H1 (cell line): ENCODE measurements at places on chromosomes 1 and 21. TPM values are rescaled to one million over a fixed set of nuclear protein-coding genes. Genes with fewer than 3 reads are reported as not detected.

DNA sequence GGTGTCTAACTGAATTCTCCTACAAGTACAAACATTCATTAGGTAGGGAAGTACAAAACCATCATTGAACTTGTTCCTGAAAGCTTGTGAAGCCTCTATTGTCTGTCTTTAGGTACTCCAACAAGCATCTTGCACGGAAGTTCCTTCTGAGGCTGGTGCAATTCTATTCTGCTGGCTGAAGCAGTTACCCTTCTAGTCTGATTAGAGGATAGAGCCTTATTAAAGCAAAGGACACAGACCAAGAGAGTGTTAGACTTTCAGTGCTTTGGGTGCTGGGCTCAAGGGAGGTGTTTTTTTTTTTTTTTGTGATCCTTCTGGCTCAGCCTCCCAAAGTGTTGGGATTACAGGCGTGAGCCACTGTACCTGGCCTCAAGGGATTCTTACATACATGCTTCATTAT is 43.8 kb downstream of the HHAT start:
- H3K36me3 ChIP-seq, result no peaks in the 10 kb centered on the region
- H3K4me3 ChIP-seq, result no peak overlapping the region
- H3K27ac ChIP-seq, result no peak overlapping the region
- H3K27me3 ChIP-seq, result no peaks in the 10 kb centered on the region; the same call in 1 of the 2 replicates

GRCh38 chr1:79037085-79037484 is 30.6 kb upstream of the ADGRL4 start:
- no peak for DNase-seq
- no peak overlapping the region for H3K4me3 ChIP-seq
- no peaks in the 10 kb centered on the region for H3K36me3 ChIP-seq
- H3K4me1 ChIP-seq, result no peaks in the 10 kb centered on the region

- no peak overlapping the region for H3K4me3 ChIP-seq
- no peak for DNase-seq
- H3K27me3 ChIP-seq, result no peaks in the 10 kb centered on the region
- no peak overlapping the region for H3K27ac ChIP-seq
- peaks cover 87% of the 10 kb centered on the region for H3K36me3 ChIP-seq
These were observed 32.4 kb downstream of the ZNF326 start for GRCh38 chr1:90027281-90027680.

DNA sequence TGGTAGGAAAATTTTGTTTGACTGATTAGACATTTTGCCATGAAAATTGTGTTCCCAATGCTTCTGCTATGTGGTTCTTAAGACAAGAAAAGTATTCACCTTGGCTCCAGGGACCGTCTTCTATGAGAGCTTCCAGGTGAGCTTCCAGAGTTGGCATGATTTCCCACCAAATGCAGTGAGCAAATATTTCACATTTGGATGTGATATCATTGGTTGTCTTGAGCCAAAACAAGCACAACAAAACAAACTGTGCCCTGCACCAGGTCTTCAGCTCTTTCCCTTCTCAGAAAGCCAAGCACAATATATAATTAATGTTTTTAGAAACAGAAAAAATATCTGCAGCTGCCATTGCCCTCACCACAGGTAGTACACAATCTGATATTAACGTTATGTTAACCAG is 1009.0 kb downstream of the PLA2G4A start:
- H3K36me3 ChIP-seq, result no peaks in the 10 kb centered on the region
- no peak for DNase-seq
- H3K4me1 ChIP-seq, result no peaks in the 10 kb centered on the region

DNA sequence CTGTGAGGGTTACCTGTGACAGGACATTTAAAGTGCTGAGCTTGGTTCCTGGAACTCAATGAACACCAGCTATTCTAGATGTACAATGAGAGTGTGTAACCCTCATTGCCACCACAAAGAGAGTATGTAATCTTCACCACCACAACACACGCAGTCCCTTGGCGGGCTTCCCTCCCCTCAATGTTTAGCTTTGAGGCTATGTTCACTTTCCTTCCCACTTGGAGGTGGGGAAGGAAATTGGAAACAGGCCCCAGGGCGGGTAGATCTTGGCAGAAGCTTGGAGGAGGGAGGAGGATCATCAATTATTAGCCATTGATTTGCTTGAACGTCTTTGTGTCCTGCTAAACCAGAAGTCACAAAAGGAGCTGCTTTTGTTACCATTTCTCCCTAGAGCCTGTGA is 8.3 kb upstream of the COL16A1 start:
- H3K36me3 ChIP-seq, result no peaks in the 10 kb centered on the region
- H3K4me1 ChIP-seq, result peaks cover 2% of the 10 kb centered on the region
- DNase-seq, result no peak
- H3K4me3 ChIP-seq, result no peak overlapping the region
- H3K27ac ChIP-seq, result no peak overlapping the region

DNA sequence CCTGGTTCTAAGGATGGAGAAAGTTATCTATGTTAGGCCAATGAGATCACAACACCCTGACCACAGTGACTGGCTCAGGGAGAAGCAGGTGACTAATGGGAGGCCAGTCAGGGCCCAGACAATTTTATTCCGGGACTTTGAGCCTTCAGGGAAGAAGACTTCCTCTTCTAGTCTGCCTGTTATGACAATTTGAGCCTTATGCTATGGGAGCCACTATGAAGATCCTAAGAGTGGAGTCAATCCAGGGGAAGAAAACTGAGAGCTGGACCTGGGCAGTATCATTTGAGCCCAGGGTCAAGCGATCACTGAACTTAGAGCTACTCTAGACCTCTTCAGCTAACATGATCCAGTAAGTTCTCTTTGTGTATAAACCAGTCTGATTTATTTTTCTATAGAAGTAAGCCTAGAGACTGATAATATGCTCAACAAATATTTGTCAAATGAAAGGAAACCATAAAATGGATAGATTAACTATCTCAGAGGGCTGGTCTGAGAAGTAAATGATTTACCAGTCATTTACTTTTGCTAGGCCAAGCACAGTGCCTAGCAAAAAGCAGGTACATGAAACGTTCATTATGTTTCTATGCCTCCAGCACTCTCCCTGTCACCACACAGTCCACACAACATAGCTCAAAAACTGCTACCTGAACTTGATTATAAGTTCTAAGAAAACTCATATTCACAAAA is 4.2 kb upstream of the C1orf141 start:
- H3K4me3 ChIP-seq, result no peak overlapping the region
- no peaks in the 10 kb centered on the region for H3K36me3 ChIP-seq
- peaks cover 4% of the 10 kb centered on the region; the same call in 1 of the 2 replicates for H3K4me1 ChIP-seq

DNA sequence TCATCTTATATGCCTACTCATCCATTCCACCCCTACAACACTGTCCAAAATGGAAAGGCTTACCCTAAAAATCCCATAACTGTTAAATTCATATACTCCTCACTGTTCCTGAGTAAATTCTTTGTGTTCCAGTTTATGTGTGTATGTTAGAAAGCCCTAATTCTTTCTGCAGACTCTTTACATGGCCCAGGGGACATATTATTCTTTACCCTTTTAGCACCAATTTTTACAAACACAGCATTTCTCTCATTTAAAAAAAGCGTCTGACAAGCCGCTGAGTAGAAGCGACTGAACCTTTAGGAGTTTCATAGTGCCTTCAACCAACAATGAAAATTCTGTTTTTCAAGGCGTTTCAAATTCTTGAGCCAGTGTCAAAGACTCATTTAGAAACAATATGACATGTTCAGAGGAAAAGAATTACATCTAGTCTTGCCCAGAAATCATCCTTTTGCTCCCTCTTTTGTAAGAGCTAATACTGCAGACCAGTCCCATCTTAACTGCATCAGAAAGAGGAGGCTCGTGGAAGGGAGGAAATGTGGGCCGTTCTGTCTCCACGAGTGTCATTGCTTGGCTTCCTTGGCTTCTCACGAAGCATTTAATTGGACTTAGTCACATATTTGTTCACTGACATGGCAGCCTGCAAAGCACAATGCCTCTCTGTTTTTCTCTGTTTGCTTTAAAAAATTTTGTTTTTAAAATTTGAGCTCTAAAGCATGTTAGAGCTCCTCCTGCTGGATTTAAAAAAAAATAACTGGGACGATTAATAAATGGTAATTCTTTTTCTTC is 21.3 kb upstream of the C1orf105 start:
- DNase-seq, result no peak
- no peaks in the 10 kb centered on the region for H3K36me3 ChIP-seq
- H3K27me3 ChIP-seq, result no peaks in the 10 kb centered on the region

DNA sequence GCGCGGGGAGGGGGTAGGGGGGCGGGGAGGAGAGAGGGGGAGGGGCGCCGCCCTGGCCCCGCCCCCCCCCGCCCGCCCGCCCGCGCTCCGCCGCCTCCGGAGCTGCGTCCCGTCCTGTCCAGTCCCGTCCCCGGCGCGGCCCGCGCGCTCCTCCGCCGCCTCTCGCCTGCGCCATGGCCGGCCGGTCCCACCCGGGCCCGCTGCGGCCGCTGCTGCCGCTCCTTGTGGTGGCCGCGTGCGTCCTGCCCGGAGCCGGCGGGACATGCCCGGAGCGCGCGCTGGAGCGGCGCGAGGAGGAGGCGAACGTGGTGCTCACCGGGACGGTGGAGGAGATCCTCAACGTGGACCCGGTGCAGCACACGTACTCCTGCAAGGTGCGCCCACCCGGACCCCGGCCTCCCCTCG is at the start of gene AGRN:
TSS of gene AGRN (plus strand) at position 121 of the 405 bp plus-strand sequence. CDS start at position 174, 53 bp downstream.
- H3K27me3 ChIP-seq, result no peaks in the 10 kb centered on the region
- peak within 1 kb of the TSS; percentile 67 for H3K4me3 ChIP-seq
- H3K27ac ChIP-seq, result peak within 1 kb of the TSS; percentile 79; the same call in 1 of the 2 replicates
- DNase-seq, result no peak

DNA sequence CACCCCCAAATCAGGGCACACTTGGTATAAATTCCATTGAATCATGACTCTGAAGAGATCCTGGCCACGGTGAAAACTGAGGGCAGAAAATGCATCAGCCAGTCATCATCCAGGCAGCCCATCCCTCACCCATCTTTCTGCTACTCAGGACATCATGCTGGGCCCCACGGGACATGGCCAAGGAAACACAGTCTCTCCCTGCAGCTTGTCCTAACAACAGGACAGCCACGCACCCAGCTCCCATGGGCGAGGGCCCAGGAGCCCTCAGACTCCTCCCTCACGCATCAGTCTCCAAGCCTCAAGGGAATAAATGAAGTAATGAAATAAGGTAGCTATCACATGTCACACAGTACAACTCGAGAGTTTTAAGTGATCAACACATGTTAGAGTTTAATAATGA is 37.8 kb downstream of the ELK4 start:
- H3K27ac ChIP-seq, result no peak overlapping the region
- H3K27me3 ChIP-seq, result no peaks in the 10 kb centered on the region
- peaks cover 9% of the 10 kb centered on the region for H3K36me3 ChIP-seq

DNA sequence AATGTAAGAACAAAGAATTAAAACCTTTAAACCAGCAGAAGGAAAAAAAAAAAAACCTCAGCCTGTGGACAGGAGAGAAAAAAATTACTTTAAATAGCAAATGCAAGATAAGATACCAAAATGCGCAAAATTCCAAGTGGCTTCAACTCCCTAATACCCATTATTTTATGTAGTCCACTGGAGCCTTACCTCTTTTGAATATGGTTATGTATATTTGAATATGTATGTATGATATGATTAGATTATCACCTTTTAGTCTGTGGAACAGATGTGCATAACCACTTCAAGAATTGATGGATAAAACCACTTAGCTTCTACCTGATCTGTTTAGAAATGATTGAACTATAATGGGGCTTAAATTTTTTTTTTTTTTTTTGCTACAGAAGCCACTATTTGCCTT is 52.4 kb upstream of the C1orf115 start:
- no peak overlapping the region for H3K4me3 ChIP-seq
- H3K4me1 ChIP-seq, result no peaks in the 10 kb centered on the region
- H3K27ac ChIP-seq, result no peak overlapping the region

- H3K27me3 ChIP-seq, result no peaks in the 10 kb centered on the region
- no peaks in the 10 kb centered on the region for H3K36me3 ChIP-seq
- H3K4me1 ChIP-seq, result no peaks in the 10 kb centered on the region
- no peak overlapping the region for H3K27ac ChIP-seq
- H3K4me3 ChIP-seq, result no peak overlapping the region
These were observed 48.9 kb downstream of the CAPN8 start for GRCh38 chr1:223616586-223616985.

GRCh38 chr1:29256394-29256793 is 20.1 kb downstream of the PTPRU start:
- no peak overlapping the region for H3K4me3 ChIP-seq
- no peaks in the 10 kb centered on the region for H3K36me3 ChIP-seq
- peaks cover 23% of the 10 kb centered on the region for H3K4me1 ChIP-seq
- DNase-seq, result no peak
- peaks cover 32% of the 10 kb centered on the region for H3K27me3 ChIP-seq
- no peak overlapping the region for H3K27ac ChIP-seq

DNA sequence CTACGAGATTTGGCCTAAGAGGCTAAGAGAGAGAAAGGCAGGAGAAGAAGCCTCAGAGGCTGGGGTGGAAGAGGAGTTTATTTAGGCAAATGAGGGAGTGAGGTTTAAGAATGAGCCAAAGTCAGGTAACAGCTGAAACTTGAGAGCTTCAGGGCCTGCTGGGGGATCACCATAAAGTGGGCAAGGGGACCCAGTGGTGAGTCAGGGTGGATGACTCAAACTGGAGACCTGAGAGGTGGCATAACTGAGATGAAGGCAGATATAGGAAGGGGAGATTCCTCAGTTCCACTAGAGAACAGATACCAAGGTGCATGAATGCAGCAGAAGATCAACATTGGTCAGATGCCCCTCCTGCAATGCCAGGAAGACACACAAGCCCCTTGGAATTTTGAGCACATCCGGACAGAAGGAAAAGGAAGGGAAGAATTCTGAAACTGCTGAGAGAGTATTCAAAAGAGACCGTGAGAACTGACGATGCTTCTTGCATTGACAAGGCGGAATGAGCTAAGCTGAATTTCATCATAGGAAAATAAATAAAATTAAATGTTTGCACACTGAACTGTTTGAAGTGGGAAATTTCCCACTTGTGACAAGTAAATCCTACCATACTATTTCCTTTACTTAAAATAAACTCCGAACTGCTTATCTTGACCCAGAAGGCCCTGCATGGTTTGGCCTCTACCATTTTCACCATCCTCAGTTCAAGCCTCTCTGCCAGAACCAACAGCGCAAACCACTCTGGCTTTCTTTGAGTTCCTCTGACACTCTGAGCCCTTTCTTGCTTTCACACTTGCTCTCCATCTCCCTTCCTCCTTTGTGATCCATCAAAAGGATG is 94.1 kb downstream of the NMNAT2 start:
- H3K4me1 ChIP-seq, result peaks cover 2% of the 10 kb centered on the region; the same call in 1 of the 2 replicates
- no peak overlapping the region for H3K4me3 ChIP-seq
- DNase-seq, result no peak

- H3K27me3 ChIP-seq, result no peaks in the 10 kb centered on the region
- no peak overlapping the region for H3K4me3 ChIP-seq
- no peak overlapping the region for H3K27ac ChIP-seq
- H3K4me1 ChIP-seq, result peaks cover 6% of the 10 kb centered on the region; the same call in 1 of the 2 replicates
- peaks cover 5% of the 10 kb centered on the region for H3K36me3 ChIP-seq
These were observed 15.5 kb downstream of the IFNGR2 start for GRCh38 chr21:33418691-33419090.

GRCh38 chr1:9413071-9413876 is 120.6 kb downstream of the SPSB1 start:
- no peaks in the 10 kb centered on the region for H3K36me3 ChIP-seq
- peaks cover 10% of the 10 kb centered on the region for H3K4me1 ChIP-seq
- H3K27ac ChIP-seq, result no peak overlapping the region; the same call in 1 of the 2 replicates

The LCE2C gene
- not detected in 2 replicates for total RNA-seq

The TFF2 gene
- total RNA-seq, result not detected in 2 replicates

The PRAMEF7 gene
- total RNA-seq, result not detected in 2 replicates

The LCE3D gene
- total RNA-seq, result not detected in 2 replicates

The BSND gene
- total RNA-seq, result 0.40 and 0.43 TPM in 2 replicates

The SPRR4 gene
- total RNA-seq, result not detected in 2 replicates

The RNU1-2 gene
- 1,303 and 1,497 TPM in 2 replicates for total RNA-seq

The IL10RB gene
- total RNA-seq, result 2.5 and 3.2 TPM in 2 replicates

The LCE1A gene
- total RNA-seq, result not detected in 2 replicates

The SLAMF7 gene
- total RNA-seq, result not detected in 2 replicates

The C1QA gene
- total RNA-seq, result not detected in 2 replicates

The CRP gene
- total RNA-seq, result not detected in 2 replicates

The KRTAP21-2 gene
- not detected in 2 replicates for total RNA-seq

The CD48 gene
- total RNA-seq, result not detected in 2 replicates
